ENCODE measurements at places on chromosomes 1 and 21. TPM values are rescaled to one million over a fixed set of nuclear protein-coding genes. Genes with fewer than 3 reads are reported as not detected.
A peak's percentile ranks its signal among the peaks of the same experiment; 100 is the strongest.

CELA3A gene
- total RNA-seq: not detected

TBX19 gene
- 0.34 TPM for total RNA-seq

UMODL1 gene
- not detected for total RNA-seq

TNFRSF1B gene
- total RNA-seq: 1.9 TPM

ACTL8 gene
- not detected for total RNA-seq

S1PR1 gene
- 2.4 TPM for total RNA-seq

AMY1A gene
- not detected for total RNA-seq

OR6K3 gene
- total RNA-seq: not detected

SYT11 gene
- total RNA-seq: 14.5 TPM

GRCh38 chr1:239952348-239953308 lies 139.1 kb upstream of the FMN2 start:
- DNase-seq: peak; percentile 17

GRCh38 chr21:29888437-29888836 lies 51.4 kb downstream of the GRIK1 start:
- DNase-seq: no peak

- no peak for DNase-seq
Measured at GRCh38 chr1:51630393-51630792, 13.5 kb downstream of the OSBPL9 start.

GRCh38 chr1:54874079-54874830 lies 12.7 kb downstream of the DHCR24 start:
- DNase-seq: no peak

DNA sequence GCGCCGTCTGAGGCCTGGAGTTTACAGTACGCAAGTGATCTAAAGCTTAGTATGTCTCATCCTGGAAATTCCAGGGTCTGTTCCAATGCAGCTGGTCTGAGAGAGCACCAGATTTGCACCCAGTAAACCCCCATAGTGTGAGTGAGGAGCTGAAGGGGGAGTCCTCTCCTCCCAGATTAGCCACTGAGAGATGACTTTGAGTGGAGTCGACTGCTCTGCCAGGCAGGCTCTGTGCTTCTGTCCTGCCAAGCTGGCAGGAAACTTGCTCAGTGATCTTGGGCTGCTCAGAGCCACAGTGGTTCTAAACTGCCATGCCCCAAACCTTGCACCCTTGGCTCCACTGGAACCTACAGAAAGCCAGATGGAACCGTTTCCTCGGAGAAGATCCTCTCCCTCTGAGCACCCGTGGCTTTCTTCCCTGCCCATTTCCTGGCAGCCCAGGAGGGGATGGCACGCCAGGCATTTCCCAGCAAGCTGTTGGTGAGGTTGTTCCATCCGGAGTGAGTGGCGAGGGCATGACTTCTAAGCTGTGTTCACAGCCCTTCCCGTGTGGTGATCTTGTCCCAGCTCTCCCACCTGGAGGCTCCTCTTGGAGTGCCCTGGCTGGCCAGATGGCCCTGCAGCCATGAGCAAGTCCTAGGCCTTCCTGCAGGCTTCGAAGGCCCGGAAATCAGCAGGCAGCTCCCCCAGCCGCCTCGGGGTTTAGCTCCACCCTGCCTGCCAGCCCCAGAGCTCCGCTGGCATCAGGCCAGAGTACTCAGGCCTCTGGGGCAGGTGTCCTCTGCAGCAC lies 125.9 kb upstream of the VAMP3 start:
- no peak for DNase-seq

- no peak for DNase-seq
Measured at GRCh38 chr21:43208561-43209332, 39.9 kb downstream of the CRYAA start.

DNA sequence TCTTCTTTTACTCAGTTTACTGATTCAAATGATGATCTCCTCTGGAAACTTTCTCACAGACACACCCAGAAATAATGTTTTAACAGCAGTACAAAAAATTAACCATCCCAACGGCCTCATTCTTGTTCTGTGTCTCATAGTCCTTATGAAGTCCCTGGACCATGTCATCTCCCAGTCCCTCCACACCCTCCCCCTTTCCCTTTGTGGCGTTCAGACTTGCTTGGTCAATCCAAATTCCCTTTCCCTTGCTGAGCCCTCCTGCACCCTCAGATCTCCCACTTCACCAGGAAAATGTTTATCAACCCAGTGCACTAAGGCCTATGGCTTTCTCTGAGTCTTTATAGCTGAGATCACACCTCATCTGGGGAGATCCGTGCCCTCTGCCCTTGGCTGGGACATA lies 85.9 kb downstream of the CENPF start:
- no peak for DNase-seq

DNA sequence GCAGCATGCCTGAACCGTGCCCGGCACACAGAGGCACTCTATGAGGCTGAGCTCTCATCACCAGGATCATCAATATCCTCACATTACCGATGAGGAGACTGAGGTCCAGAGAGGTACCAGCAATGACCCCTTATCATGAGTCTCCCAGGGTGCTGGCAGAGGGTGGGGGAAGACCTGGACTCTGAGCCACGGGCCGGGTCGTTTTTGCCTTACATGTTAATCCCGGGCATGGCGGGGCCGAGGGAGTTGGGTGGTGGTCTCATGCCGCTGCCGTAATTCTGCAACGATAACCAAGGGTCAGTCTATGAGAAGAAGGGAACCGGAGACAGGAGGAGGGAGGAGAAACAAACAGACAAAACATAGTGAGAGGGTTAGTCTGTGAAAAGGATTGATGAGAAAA lies 43.1 kb downstream of the MRPL37 start:
- no peak for DNase-seq

- no peak for DNase-seq
Measured at GRCh38 chr21:16535626-16536025, 805.8 kb downstream of the USP25 start.

GRCh38 chr1:27968692-27969091 lies 8.9 kb downstream of the XKR8 start:
- DNase-seq: peak; percentile 90

DNA sequence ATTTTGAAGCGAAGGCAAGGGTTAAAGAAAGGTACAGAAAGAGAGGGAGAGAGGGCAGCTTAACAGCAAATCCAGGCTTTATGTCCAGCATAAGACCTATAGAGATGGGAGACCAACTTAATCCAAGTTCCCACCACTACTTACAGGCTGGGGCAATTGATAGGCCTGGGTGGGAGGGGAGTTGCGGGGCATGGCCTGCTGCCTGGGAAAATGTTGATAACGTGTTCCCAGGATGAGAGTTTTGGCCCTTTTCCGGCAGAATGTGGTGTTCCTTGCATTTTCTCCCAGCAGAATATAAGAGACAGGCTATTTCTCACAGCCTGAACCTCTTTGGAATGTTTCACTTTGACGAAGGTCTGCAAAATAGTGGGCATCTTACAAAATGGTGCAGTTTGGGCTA lies 34.9 kb upstream of the PLA2G5 start:
- no peak for DNase-seq

GRCh38 chr1:199667089-199667488 lies 360.4 kb upstream of the NR5A2 start:
- DNase-seq: no peak
